Left lung (tissue), 14 donors: ENCODE measurements at places on chromosomes 16 and 17. TPM values are rescaled to one million over a fixed set of nuclear protein-coding genes. Genes with fewer than 3 reads are reported as not detected.

LGALS9B gene
- 0.94 TPM for total RNA-seq

RASD1 gene
- 11.2 TPM for total RNA-seq

KCNJ18 gene
- total RNA-seq: not detected

ZDHHC1 gene
- total RNA-seq: 14.7 TPM

CDRT4 gene
- 2.7 TPM for total RNA-seq

CCDC154 gene
- 1.5 TPM for total RNA-seq

TNFRSF17 gene
- 1.2 TPM for total RNA-seq

CSH1 gene
- total RNA-seq: not detected

CES5A gene
- total RNA-seq: not detected

TSNAXIP1 gene
- total RNA-seq: 4.4 TPM

SECTM1 gene
- total RNA-seq: 36.8 TPM

NGFR gene
- total RNA-seq: 3.8 TPM

PRRT2 gene
- total RNA-seq: 3.1 TPM
